ENCODE measurements at places on chromosomes 4 and X. TPM values are rescaled to one million over a fixed set of nuclear protein-coding genes. Genes with fewer than 3 reads are reported as not detected.
A peak's percentile ranks its signal among the peaks of the same experiment; 100 is the strongest.

DNA sequence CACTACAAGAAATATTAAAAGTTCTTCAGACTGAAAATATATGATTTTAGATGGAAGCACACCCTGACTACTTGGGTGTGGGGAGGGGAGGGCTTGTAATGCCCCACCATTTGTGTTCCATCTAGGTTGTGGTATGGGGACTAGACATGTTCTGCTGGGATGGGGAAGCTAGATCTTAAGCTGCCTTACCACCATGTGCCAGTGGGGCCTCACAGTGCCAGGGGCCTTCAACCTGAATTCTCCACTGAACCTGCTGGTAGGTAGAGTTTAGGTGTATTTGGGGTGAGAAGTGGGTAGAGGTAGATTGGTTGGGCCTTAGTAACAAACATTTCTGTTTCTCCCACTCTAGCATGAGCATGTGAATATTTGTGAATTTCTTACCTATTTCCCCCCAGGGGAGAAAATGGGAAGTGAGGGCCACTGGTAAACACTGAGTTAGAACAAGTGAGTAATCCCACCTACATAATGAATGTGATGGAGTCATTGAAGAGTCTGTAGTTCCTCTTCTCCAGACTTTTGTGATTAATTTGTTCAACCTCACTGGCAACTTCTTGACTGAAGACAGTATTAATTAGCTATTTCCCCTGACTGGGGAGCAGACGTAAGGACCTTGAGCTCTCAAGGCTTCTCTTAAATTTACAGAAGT lies 44.0 kb downstream of the BRCC3 start:
- no peak for DNase-seq

Gene EDNRA
- 0.19 TPM for total RNA-seq

DNA sequence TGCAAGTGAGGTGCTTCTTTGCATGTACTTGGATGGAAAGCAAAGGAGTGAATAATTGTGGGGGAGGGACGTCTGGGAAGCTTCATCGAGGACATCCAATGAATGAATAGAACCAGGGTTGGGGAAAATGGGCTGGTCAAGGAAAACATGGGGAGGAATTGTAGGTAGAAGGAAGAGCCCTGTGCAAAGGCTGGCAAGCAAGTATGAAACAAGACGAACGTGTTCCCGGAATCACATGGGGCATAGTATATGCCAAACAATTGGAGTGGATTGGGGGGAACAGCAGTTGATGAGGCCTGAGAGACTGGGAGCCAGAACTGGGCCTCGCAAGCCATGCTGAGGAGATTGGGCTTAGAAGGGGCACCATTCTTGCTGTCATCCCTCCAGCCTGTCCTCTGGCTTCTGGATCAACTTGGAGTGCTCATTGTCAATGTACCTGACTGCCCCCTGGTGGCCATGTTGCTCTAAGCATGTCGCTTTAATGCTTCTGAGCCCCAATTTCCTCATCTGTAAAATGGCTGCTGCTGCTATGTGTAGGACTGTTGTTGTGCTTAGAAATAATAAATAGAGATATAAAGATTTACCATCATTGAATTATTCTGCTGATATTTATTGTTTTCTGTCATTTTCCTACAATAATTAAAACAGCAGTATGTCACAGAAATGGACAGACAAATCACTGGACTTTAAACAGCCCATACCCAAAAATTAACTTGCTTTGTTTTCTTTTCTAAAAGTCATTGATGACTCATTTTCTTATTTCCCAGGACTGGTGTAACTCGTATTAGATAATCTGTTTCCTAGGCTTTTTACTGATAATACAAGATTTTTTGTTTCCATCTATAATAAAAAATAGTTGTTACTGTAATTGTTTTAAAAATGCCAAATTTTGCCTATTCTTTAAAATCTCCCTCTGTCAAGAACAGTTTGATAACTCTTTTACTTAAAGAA lies 66.4 kb downstream of the JADE3 start:
- DNase-seq, result peak; percentile 89

DNA sequence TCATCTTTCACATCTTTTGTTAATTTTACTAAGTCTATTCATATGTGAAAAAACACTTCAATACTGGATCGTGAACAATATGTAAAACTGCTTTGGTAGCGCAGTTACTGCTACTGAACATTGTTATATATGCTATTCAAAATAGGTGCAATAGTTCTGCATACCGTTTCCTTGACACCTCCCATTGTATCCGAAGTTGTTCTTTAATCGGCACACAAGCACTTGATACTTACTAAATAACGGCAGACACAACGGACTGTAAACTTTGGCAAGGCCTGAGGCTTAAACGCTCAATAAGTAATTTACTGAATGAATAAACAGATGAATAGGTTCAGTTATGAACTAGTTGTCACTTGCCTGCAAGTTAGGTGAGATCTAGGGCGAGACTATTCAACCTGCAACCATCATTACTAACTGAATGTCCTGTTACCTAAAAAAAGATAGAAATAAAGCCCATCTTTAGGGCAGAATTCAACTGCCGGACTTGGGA lies 620 bp downstream of the ANAPC10 start:
- DNase-seq, result no peak
